NCI-H1092 (cell line): ENCODE measurements at places on chromosomes 13 and 19.
A peak's percentile ranks its signal among the peaks of the same experiment; 100 is the strongest.

DNA sequence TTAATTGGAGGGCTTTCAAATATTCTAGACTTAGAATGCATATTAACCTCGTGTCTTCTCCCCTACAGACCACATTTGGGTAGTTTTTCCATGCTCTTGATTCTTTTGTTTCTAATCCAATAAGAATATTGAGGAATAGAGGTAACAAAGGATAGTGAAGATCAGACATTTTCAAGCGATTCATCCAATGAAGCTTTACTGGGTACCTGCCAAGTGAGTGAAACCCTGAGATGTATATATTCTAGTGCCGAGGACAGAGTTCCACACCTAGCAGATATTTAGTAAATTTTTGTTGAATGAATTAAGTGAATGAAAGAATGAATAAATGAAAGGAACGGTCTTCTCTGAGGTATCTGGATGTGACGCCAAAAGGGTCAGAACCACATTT, 442 bp upstream of the RFC3 start:
- no peak for DNase-seq

DNA sequence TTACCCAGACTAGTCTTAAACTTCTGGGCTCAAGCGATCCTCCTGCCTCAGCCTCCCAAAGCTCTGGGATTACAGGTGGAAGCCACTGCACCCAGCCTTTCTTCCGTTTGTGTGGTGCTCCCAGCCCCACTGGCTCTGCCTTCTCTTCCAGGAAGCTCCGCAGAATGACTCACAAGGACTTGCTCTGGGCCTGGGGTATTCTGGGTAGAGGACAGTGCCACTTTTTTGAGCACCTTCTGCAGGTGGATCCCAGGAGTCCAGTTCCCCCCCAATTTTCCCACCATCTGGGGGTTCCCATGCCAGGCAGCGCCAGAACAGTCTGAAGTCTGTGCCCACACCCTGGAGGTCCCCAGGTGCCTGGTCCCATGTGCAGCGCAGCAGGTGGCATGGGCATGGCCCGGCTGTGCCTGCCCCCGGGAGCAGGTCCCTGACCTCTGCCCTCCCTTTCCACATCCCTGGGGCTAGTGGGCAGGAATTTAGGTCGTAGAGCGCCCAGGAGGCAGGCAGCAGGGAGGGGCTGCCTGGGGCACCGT, 1.6 kb downstream of the REEP6 start:
- DNase-seq, result no peak

- no peak for DNase-seq
These were observed 55.8 kb downstream of the AKAP11 start for GRCh38 chr13:42327725-42328124.

- no peak for DNase-seq
These were observed 594 bp downstream of the ZNF559 start for GRCh38 chr19:9324584-9324962.

DNA sequence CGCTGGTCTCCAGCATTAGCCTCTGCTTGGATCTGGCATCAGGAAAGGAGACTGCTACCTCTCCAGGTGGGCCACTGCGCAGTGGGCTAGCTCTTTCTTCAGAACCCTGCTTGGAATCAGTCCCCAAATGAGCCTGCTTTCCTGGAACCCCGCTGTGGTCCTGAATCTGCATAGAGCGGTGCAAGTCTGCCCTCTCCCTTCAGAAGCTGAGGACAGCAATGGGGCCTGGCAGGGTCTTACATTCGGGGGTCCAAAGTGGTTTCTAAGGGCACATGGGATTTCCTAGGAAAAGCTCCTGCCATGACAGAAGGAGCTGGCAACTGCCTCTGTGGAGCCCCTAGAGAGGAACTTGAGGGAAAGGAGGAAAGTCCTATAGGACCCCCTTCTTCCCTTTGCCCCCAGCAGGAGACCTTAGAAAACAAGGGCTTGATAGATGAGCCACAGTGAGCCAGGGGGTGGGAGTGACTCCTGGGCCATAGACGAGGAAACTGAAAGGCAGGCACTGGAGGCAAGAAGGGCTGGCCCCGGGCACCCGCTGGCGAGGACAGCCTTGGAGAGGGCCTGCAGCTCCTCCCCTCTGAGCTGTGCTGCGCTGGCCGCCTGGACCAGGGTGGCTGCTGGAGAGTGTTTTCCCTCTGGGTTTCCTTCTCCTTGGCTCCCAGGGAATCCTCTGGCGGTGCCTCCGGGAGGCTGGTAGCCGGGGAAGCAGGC, 1.4 kb upstream of the VSTM2B start:
- DNase-seq, result no peak

GRCh38 chr19:37716140-37716539, 3.4 kb downstream of the ZNF607 start:
- no peak for DNase-seq

DNA sequence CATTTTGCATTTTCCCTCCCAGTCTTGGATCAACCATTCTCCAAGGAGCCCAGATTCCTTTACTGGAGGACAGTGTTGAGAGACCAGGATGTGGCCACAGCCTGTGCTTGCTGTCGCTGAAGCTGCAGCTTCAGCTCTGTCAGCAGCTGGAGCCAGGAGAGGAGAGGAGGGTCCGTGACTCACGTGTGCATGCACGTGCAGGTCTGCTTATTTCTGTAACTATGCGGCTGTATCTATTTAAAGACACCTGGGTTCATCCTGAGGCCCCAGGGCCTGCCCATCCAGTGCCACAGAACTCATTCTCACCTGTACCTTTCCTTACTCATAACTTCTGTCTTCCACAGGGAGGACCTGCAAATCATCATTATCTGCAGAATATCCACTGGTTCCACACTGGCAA, 8.2 kb upstream of the LAMP1 start:
- DNase-seq, result no peak

DNA sequence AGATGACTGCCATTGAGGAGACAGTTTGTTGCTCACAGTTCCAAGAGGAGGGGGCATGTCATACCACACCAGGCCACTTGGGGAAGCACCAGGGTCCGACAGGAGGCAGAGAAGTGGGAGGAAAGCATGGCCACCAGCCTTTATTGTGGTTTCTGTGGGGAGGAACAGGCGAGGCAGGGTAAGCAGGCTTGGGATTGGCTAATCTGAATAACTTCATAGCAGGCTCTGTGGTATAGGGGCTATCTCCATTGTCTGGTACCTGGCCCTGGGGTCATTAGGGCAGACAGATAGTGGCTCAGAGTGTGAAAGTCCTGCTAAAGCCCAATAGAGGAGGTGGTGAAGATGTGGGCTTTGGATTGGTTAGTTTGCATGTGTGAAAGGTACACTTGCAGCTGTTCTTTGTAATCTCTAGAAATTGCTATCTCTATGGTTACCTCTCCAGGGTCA, 35.5 kb downstream of the CBY2 start:
- no peak for DNase-seq

GRCh38 chr13:33671560-33671959, 146.4 kb upstream of the RFC3 start:
- no peak for DNase-seq

- no peak for DNase-seq
These were observed 6.0 kb upstream of the FREM2 start for GRCh38 chr13:38680912-38681311.

DNA sequence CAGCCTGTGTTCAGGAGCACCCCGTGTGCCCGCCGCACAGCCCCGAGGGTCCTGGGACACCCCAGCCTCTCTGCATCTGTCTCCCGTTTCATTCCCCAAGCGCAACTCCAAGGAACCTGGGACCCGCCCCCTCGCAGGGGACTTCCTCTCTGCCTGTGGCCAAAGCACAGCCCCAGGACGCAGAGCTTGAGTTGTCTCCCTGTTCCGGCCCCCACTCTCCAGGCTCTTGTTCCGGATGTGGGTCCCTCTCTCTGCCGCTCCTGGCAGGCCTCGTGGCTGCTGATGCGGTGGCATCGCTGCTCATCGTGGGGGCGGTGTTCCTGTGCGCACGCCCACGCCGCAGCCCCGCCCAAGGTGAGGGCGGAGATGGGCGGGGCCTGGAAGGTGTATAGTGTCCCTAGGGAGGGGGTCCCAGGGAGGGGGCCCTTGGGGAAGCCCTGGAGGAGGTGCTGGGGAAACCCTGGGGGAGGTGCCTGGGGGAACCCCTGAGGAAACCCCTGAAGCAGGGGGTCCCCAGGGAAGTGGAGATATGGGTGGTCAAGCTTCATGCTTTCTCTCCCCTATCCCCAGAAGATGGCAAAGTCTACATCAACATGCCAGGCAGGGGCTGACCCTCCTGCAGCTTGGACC, 1.3 kb downstream of the HCST start:
- DNase-seq, result no peak

DNA sequence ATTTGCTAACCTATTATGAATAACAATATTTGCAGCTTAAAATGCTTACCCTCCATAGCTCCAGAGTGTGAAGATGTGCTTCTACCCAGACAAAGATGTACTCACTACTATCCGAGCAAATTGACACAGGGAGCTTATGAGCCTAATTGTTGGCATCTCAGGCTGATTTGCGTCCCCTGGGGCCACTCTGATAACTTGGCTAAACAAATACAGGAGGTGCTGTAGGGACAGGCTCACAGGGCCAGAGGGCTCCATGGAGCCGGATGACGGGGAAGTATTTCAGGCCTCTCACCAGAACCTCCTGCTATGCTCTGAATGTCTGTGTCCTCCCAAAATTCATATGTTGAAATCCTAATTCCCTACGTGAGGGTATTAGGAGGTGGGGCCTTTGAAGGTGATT, 26.7 kb upstream of the C19orf12 start:
- no peak for DNase-seq

GRCh38 chr13:30796132-30796572, 60.8 kb downstream of the ALOX5AP start:
- no peak for DNase-seq

GRCh38 chr19:39139305-39139874, 13.8 kb downstream of the PAK4 start:
- DNase-seq, result no peak

GRCh38 chr13:21175656-21176214, 617 bp downstream of the SKA3 start:
- no peak for DNase-seq

GRCh38 chr13:109152311-109152820, 523.0 kb downstream of the MYO16 start:
- no peak for DNase-seq

- no peak for DNase-seq
These were observed 3.1 kb upstream of the NEK3 start for GRCh38 chr13:52162279-52163101.

DNA sequence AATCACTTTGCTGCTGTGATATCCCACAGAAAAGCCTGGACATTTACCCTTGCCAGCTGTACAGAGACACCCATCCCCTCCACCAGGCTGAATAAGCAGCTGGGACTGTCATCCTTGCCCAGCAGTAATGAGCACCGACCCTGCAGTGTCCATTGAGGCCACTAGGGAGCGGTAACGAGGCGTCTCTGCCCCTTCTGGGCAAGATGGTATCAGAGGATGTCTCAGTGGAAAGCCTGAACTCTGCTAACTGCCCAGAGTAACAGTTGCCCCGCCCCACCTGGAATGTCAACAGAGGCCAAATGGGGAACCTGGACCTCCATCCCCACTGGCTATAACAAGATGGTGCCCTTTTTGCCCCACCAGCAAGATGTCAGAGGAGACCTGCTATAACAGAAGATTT, 22.8 kb upstream of the CEACAM20 start:
- no peak for DNase-seq

GRCh38 chr19:53365899-53366493, 491 bp downstream of the ZNF525 start:
- no peak for DNase-seq

GRCh38 chr13:77343841-77344240, 16.9 kb upstream of the MYCBP2 start:
- no peak for DNase-seq

GRCh38 chr19:7833225-7834099, 3.4 kb downstream of the EVI5L start:
- no peak for DNase-seq

DNA sequence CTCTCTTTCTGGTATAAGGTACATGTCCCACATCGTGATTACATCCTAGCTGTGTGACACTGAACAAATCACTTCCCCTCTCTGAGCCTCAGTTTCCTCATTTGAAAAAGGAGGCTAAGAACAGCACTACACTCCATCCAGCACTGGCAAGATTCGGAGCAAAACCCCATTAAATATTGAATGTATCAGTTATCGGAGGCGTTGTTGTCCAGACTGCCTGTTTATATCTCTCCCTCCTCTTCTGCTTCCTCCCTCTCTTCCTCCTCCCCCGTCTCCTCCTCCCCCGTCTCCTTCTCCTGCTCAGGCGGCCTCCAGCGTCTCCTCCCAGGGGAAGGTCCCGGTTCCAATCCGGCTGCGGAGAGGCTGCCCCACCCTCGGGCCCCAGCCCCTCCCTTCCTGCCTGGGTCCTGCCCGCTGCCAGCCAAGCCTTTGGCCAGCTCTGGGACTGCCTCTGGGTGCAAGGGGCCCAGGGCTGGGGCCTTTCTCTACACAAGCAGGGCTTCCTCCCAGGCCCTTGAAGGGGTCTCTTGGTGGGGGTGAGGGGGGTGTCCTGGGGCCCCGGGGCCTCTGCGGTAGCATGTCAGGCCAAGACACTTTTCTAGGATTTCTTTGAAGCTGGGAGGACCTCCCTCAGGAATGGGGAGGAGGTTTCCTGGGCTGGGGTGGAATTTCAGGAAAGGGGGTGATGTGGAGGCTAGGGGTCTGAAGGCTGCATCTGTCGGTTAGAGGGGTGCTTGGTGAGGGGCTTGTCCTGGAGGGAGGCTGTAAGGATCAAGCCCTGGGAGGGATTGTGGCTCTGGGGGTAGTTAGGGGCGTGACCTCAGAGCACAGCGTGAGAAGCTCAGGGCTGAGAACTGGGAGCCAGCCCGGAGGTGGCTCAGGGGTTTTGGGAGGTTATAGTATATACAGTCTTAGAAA, 1.9 kb downstream of the RRAS start:
- DNase-seq, result no peak

GRCh38 chr19:38697197-38697596, 47.1 kb downstream of the CAPN12 start:
- no peak for DNase-seq

DNA sequence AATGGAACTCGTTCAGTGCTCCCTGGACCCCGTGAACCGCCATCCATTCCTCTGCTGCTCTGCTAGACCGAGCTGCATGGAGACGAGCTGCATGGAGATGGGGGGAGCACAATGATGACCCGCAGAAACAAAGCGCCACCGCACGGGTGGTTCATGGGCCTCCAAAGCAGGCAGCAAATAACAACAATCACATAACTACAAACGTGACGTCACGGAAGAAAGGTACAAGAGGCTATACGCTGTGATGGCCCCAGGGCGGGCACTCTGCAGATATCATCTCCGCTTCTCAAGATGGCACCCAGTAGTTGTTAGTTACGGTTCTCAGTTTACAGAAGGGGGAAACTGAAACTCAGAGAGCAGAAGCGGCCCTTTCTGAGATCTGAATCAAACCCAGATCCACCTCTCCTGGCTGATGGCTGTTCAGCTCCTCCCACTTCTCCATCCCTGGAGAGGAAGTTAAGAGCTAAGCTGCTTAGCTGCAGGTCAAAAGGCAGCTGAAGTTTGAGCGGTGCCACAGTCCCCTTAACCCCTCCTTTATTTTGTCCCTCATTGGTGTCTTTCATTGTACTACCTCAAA, 1.7 kb downstream of the ATP13A1 start:
- no peak for DNase-seq

- DNase-seq, result no peak
These were observed 50.6 kb downstream of the CELF5 start for GRCh38 chr19:3274942-3275582.

- peak; percentile 54 for DNase-seq
These were observed 162.0 kb downstream of the EFNB2 start for GRCh38 chr13:106373304-106373988.
